Transverse colon (tissue), 4 donors: ENCODE measurements at places on chromosomes 2 and 18. TPM values are rescaled to one million over a fixed set of nuclear protein-coding genes. Genes with fewer than 3 reads are reported as not detected.

MALL gene
- total RNA-seq: 223 TPM

ALPP gene
- not detected for total RNA-seq

TTR gene
- not detected for total RNA-seq

CHST9 gene
- total RNA-seq: not detected

EFHD1 gene
- not detected for total RNA-seq

SEPTIN2 gene
- 116 TPM for total RNA-seq

UCN gene
- total RNA-seq: not detected

COL4A3 gene
- total RNA-seq: 0.41 TPM

PLCL1 gene
- total RNA-seq: 6.8 TPM

TMEFF2 gene
- total RNA-seq: not detected

TMEM169 gene
- total RNA-seq: not detected

SULT1C4 gene
- total RNA-seq: not detected

FOXD4L1 gene
- total RNA-seq: not detected

STAT4 gene
- total RNA-seq: 3.1 TPM

MAPRE3 gene
- 64.7 TPM for total RNA-seq
